NCI-H2081 treated with DMSO at 0.1 percent for 48 hours (cell line): ENCODE measurements at places on chromosomes 7 and 10.

- DNase-seq: no peak
Observed at GRCh38 chr10:7046615-7047014, 364.2 kb downstream of the SFMBT2 start.

DNA sequence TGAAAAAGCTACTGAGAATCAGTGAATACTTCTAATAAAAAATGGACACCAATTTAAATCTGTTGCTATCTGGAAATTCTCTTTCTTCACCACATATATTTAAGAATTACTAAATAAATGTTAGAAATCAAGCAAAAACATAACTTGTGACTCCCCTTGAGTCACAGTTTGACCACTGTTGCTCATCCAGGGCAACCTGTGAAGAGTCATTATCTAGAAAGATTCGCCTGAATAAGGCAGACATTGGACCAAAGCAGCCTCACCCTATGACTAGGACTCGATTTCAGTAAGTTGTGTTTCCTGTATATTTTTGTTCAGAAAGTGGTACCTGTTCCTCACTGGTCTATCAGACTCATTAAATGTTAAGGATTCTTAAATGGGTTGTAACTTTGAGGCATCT, 572.4 kb downstream of the ATRNL1 start:
- DNase-seq: no peak

DNA sequence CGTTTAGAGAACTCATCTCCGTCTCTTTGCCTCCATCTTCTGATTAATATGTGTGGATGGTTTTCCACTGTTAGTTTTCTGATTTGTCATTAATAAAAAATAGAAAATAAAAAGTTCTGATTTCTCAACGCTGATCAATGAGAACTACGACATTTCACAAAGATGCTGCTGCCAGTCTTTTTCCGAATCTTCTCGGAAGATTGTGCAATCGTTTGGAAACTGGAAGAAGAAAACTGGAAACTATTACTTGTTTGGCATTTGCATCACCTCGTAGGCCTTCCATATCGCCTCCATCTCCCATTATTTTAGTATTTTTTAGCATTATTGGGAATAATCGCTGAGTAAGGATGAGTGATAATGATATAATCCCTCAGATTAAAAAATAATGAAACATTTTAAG, 123.2 kb upstream of the KLF6 start:
- no peak for DNase-seq

DNA sequence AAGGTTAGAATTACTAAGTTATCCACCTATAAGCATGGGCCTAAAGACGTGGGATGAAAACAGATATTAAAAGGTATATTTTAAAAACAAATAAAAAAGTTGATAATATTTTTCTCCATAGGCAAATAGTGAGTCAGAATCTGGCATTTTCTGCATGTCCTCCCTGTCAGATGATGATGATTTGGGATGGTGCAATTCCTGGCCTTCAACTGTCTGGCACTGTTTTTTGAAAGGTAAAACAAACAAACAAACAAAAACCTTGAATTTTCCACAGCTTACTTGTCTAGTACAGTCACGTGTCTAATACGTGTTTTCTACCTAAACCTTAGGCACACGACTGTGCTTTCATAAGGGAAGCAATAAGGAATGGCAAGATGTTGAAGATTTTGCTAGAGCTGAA, 17.4 kb downstream of the HBP1 start:
- DNase-seq: no peak

DNA sequence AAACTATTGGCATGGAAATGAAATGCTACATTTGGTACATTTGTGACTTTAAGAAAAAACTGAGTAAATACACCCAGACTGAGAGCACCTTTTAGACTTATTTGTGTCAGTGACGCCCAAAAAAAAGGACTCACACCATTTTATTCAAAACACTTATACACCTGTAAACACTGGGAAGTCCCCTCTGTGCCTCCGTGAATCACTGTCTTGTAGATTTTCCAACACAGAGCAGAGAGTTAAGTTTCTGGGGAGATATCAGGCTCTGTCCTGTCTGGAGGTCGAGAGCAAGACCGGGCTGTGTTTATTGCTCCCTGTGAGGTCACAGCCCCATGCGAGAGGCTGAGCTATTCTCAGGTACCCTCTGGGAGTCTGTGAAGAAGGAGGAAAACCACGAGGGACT, 60.7 kb upstream of the TM9SF3 start:
- DNase-seq: no peak

DNA sequence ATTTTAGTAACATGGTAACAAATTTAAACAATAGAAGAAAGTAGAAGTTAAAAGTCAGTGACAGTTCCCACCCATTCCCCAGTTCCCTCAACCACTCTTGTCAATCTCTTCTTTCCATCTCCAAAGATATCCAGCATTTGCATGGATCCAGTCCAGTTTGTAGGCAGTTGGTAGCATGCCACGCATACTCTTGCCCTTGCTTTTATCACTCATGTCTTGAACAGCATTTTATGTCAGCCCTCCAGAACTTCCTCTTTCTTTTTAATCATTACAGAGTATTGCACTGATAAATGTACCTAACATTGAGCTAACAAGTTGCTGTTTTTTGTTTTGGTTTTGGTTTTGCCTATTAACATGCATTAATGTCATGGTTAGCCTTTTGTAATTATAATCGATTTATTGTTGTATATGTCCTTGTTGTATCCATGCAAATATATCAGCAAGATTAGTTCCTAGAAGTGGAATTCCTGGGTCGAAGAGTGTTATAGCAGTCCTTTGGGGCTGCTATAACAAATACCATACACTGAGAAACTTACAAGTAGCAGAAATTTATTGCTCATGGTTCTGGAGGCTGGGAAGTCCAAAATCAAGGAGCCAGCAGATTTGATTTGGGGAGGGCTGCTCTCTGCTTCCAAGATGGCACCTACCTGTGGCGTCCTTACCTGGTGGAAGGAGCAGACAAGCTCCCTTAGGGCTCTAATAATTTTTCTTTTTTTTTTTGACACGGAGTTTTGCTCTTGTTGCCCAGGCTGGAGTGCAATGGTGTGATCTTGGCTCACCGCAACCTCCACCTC, 25.7 kb downstream of the CHST3 start:
- DNase-seq: no peak

GRCh38 chr10:88333248-88333630, 249.9 kb downstream of the RNLS start:
- no peak for DNase-seq

DNA sequence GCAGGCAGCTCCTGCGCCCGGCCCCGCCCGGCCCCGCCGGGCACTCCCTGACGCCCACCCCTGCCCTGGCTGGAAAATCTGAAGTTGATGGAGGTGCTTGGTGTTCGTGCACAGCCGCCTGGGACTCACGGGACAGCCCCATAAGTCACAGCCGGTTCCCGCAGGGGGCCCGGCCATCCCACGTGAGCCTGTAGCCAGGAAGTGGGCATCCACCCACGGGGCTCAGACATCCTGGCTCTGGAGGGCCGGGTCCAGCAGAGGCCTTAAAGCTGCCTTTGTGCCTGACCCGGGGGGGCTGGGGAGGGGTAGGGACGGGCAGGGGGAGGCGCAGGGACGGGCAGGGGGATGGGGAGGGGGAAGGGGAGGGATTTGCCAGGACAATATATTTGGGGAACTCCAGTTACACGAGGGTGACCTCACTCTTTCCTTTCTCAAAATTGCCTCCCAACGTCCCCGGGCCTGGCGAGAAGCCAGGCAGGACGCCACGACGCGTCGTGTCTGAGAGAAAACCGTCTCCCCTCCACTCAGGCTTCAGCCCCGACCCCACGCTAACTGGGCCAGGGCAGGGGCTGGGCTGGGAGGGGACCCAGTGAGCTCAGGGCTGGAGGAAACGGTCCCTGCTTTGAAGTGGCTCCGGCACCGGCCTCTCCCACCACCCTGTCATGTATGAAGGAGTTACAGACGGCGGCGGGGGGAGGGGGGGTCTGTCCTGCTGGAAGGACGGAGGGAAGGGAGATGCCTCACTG, 82.1 kb upstream of the PDGFA start:
- DNase-seq: no peak

DNA sequence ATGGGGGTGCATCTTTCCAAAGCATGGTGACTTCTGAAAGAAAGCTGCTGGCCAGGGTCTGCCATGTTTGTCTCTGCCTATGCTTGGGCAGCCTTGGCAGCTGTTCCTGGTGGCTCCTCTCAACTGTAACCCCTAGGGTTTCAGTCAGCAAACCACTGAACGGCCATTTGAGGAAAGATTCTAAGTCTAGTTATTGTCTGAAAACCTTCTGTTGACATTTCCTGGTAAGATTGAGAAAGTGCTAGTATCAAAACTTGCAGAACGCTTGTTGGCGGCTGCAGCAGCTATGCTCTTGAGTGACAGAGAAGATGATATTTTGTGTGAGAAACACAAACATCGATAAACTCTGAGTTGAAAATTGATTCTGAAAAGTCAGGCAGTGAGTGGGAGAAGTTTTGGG, 523.1 kb downstream of the LRMDA start:
- DNase-seq: no peak

DNA sequence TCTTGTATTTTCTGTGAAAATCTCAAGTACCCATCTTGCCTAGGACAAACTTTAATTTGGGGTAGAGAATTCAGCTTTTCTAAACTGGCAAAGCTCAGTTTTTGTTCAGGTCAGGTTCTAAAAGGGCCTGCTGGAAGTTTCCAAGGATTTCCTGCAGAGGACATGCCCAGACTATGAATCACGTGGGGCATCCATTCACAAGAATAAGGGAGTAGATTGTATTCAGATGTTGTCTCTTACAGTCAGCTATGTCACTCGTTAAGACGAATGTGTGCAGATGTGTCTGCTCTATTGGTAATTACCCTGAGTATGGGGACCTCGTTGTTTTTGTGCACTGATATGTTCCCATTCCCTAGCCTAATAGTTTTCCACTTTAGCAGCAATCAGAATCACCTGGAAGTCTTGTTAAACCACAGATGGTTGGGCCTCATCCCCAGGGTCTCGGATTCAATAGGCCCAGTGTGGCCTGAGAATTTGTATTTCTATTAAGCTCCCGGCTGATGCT, 81.0 kb upstream of the ITPRID1 start:
- DNase-seq: no peak

DNA sequence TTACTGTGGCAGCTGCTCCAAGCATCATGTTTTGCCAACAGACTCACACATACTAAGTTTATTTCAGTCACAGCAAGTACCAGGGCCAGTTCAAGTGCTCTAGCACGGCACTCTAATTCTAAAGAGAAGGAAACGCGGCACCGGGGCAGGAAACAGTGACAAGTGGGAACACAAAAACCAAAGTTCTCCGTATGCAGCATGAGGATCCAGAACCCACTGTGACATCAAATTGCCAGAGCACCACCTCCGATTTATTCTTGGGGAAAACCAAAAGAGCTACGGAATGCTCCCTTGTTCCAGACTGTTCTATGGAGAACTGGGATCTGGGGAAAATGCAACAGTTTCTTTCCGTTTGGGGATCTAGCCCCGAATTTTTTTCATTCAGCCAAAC, 448 bp upstream of the PTER start:
- DNase-seq: no peak

GRCh38 chr10:35007858-35008301, 82.3 kb downstream of the CUL2 start:
- DNase-seq: no peak

GRCh38 chr10:34262985-34263384, 552.1 kb downstream of the PARD3 start:
- DNase-seq: peak; percentile 1

- no peak for DNase-seq
Observed at GRCh38 chr7:4386190-4386589, 295.9 kb upstream of the FOXK1 start.

DNA sequence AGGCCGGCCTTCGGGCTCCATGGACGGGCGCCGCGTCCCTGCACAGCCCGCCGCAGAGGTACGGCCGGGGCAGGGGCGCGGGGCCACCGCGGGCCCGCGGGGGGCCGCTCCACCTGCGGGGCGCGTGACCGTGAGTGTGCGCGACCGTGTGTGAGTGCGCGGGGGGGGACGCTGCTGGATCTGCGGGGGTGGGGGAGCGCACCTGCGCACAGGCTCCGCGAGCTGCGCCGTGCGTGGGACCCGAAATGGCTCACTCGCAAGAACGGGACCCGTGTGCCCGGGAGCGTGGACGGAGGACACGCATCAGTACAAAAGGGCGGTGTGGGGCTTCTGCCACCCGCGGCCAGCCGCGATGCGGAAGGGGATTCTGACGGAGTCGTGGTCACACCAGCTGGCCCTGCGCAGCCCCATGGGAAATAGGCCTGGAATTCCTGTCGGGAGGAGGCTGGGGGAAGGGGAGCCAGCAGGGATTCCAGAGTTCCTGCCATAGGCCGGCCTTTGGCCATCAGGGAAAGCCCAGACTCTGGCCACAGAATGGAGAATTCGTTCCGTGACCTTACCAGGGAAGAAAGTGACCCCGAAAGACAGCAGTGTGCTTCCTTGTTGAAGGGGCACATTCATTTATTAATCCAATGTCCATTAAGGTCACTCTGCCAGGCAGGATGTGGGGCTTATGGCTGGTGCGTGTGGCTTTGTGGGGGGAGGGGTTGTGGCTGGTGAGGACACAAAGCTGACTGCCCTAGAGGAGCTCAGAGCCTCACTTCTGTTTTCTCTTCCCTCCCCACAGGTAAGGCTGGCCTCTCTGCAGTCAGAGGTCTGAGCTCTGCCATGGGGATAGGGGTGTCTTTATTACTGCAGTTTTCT, 494 bp downstream of the REPIN1 start:
- no peak for DNase-seq

GRCh38 chr10:1933215-1933614, 195.9 kb upstream of the ADARB2 start:
- no peak for DNase-seq

DNA sequence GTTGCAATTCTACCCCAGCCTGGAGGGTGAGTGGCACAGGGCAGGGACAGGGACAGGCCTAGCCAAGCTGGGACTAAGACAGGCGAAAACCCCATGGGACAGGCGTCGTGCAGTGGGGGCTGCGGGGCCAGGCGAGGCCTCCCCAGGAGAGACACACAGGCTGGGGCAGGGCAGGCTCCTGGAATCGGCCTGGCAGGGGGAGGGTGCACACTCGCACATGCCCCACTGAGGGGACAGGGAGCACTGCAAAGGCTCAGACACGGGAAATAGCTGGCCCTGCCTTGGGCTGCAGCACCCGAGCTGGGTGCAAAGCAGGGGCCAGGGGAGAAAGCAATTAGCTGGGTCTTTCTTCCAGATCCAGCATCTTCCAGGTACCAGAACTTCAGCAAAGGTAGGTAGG, 10.4 kb downstream of the LAT2 start:
- no peak for DNase-seq

DNA sequence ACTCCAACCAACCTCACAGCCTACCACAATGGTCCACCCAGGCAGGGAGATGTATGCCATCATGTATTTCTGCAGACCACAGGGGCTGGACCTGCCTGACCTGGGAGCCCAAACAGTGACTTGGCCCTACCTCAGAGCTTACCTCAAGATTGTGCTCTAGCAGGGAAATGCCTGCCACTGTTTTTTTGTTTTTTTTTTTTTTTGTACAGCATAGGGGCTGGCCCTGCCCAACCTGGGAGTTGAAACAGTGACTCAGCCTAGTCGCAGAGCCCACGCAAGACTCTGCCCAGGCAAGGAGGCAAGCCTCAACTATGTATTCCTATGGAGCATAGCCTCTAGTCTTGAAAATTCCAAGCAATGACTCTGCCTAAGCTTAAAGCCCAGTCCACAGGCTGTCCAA, 39.3 kb upstream of the CDK6 start:
- no peak for DNase-seq

GRCh38 chr7:95205665-95206225, 118.6 kb downstream of the PON1 start:
- DNase-seq: no peak

- no peak for DNase-seq
Observed at GRCh38 chr10:13505052-13505680, 23.6 kb downstream of the BEND7 start.

- no peak for DNase-seq
Observed at GRCh38 chr7:70674571-70675010, 457.4 kb upstream of the GALNT17 start.

- no peak for DNase-seq
Observed at GRCh38 chr10:13352519-13352918, 4.4 kb upstream of the SEPHS1 start.

- no peak for DNase-seq
Observed at GRCh38 chr7:117053432-117053831, 100.1 kb downstream of the ST7 start.
